ENCODE measurements at places on chromosomes 3 and 15. TPM values are rescaled to one million over a fixed set of nuclear protein-coding genes. Genes with fewer than 3 reads are reported as not detected.

The GABRR3 gene
- not detected for total RNA-seq

The ATP13A4 gene
- 0.09 TPM for total RNA-seq

The SEMA3F gene
- 14.2 TPM for total RNA-seq

The TCTA gene
- 25.5 TPM for total RNA-seq

The GP5 gene
- 0.22 TPM for total RNA-seq

The SCG5 gene
- total RNA-seq, result 0.60 TPM

The PLAAT1 gene
- total RNA-seq, result 0.09 TPM

The VGLL3 gene
- total RNA-seq, result 0.17 TPM

The ATP2B2 gene
- not detected for total RNA-seq
